ENCODE measurements at places on chromosomes 7 and 10.

DNA sequence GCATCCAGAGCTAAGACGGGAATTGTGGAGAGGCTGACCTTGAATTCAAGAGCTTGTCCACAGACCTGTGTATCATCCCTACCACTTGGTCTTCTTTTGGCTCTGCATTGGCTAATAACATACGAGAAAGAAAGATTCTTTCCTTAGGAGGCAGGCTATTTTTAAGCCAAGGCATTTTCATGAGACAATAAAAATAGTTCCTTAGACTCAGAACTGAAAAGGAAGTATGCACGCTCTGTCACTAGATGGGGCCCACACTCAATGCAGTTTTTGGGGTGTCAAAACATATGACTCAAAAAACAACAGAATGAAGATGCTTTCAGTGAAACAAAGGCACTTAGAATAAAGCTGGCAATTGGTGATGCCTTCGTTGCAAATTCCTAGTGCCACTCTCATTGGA lies 265.9 kb upstream of the DGKB start:
- DNase-seq = peak; percentile 23

DNA sequence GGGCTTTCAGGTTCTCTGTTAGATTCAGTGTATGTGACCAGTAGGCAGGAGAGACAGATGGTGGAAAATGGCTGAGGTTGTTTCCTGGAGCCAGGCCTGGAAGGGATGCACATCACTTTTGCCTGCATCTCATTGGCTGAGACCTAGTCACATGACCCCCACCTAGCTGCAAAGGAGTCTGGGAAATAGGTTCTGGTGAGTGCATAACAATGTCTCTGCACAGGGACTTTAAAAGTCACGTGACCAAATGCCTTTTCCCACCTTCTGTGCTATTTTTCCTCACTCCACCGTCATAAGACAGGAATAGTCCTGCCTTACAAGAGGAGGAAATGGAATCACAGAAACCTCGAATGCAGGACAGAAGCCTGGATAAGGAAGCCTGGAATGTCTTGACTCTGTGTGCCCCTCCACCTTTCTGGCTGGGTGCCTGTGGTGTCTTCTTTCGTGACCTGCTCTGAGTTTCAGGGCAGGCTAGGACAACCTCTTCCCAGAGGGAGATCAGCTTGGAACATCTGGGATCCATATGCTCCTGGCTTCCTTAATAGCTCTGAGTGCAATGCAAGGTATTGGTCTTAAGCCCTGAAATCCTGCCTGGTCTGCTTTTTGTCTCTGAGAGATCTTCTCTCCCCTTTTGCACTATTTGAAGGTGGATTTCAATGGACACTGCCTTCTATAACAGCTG lies 139.9 kb upstream of the ZNF438 start:
- DNase-seq = peak; percentile 93

DNA sequence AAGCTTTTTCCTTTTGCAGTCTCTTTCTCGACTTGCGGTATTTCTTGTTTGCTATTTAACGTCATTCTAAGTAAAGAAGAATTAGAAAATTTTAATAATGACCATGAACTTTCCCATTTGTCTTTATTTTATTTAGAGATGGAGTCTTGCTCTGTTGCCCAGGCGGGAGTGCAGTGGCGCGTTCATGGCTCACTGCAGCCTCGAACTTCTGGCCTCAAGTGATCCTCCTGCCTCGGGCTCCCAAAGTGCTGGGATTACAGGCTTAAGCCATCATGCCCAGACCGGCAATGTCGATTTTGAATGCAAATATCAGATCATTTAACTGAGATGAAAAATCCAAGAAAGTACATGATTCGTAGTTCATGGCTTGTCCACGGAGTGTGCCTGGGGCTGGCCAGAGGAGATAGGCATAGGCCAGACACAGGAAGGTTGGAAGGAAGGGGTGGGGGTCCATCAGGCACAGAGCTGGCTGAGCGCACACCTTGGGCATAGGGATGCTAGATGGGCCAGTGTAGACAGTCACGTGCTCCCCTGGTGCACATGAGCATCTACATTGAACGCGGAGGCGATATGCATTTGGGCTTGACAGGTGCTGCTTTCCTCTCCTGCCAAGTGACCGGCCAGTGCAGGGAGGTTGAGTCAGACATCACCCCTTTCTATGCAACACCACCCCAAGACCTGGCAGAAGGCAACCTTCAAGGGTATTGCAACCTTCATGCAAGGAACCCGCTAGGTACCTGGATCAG lies 38.9 kb upstream of the DAGLB start:
- no peak for DNase-seq

DNA sequence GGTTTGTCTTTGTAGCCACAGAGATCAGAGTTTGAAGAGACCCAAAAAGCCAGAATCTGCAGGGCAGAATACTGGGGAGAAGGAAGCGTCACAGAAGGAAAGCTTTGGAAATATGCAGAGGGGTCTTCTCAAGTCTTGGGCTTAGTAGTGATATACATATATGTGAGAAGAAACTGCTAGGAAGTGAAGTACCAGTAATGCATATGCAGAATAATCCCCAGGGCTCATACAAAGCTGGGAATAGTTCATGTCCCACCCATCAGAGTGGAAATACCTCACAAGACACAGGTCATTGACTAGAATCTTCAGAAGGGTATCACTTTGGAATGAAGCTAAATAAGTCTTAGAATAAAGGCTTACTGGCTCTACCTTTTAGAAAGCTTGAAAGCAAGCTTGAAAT lies 39.6 kb downstream of the C10orf71 start:
- DNase-seq = no peak

- no peak for DNase-seq
Observed at GRCh38 chr7:25686493-25686892, 458.2 kb upstream of the NPVF start.

DNA sequence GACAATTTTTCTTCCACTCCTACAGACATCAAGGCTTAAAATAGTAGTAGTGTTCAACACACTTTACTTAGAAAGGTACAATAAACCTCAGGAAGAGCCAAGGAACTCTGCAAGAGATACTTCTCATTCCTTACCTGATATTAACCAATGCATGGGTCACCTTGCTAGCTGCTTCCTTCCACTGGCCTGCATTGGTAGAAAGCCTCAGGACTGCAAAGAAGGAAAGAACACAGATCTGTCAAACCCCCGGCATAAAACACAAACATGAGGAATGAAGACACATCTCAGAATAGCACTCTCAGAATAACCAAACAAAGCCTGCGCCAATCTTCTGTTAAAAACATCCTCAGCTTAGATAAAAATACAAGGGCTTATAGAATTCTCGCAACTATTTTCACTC lies 96.1 kb upstream of the KCNIP2 start:
- DNase-seq = no peak

GRCh38 chr10:61912981-61913380 lies 11.5 kb downstream of the ARID5B start:
- DNase-seq = no peak

- DNase-seq = no peak
Observed at GRCh38 chr7:16114071-16114470, 307.3 kb downstream of the CRPPA start.

- DNase-seq = peak; percentile 40
Observed at GRCh38 chr10:66784770-66785169, 141.1 kb upstream of the LRRTM3 start.

DNA sequence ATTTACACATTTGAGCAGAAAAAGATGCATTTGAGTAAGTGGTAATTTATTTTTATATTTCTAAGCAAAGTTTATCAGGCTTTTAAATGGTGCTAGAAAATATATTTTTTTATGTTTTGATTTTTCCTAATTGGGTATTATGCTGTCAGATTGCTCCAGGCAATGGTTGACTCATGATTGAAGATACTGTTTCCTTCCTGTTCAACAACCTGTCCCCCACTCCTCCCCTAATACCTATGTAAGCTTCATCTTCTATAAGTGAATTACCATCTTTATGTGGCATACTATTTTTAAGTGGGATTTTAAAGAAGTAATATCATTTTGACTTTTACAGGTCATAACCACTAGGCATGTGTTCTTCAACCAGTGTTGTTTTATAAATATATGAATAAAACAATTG lies 21.4 kb downstream of the TSPAN13 start:
- DNase-seq = no peak

DNA sequence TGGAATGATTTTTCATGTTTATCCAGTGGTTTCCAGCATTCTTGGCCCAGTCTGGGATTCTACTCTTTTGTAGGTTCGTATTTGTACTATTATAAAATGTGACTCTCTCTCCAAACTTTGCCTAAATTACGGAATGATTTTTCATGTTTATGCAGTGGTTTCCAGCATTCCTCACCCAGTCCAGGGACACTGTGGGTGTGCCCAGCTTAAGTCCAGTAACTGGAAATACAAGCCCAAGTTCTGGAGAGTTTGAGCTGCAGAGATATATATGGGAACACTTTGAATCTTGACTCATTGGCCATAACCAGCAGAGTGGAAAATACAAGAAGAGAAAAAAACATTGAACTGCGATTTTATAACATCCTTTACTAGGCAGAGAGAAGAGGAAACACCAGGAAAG lies 5.9 kb upstream of the MAGI2 start:
- DNase-seq = no peak

- no peak for DNase-seq
Observed at GRCh38 chr7:104196161-104196560, 11.7 kb downstream of the ORC5 start.

- no peak for DNase-seq
Observed at GRCh38 chr7:134333943-134334342, 17.2 kb upstream of the SLC35B4 start.

DNA sequence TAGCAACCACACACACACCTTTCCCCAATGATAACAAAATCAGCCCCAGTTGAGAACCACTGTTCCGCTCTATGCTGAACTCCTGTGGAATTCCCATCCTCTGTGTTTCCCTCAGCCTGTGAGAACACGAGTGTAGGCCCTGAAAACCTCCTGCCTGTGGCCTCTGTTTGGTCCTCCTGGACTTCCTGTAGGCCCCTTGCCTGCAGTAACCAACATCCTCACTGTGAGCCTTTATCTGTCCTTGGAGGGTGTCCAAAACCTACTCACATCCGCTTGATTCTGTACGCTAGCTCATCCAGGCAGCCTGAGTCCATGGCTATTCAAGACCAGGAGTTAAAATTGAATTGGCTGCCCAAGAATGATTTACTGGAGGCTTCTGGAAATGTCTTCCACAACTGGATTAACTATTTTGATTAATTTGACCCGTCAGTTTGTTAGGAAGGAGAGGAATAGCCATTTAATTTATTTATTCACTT lies 149.8 kb downstream of the AKR1D1 start:
- peak; percentile 30 for DNase-seq

DNA sequence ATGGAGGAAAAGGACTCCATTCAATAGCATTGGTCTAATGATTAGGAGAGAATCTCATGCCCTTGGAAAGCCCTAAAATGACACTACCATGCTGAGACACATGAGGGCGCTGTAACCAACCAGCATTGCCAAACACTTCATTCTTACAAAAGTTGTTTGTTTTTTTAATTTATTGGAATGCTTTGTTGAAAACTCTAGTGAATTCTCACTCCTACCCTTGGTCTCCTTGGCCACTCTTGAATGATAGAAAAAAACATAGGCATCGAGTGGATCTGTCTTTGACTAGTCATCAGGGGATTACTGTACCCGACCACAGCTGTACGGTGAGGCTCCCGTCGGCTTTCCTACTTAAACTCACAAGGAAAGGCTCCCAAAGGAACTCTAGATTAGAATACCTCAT lies 29.3 kb upstream of the ADD3 start:
- peak; percentile 58 for DNase-seq

DNA sequence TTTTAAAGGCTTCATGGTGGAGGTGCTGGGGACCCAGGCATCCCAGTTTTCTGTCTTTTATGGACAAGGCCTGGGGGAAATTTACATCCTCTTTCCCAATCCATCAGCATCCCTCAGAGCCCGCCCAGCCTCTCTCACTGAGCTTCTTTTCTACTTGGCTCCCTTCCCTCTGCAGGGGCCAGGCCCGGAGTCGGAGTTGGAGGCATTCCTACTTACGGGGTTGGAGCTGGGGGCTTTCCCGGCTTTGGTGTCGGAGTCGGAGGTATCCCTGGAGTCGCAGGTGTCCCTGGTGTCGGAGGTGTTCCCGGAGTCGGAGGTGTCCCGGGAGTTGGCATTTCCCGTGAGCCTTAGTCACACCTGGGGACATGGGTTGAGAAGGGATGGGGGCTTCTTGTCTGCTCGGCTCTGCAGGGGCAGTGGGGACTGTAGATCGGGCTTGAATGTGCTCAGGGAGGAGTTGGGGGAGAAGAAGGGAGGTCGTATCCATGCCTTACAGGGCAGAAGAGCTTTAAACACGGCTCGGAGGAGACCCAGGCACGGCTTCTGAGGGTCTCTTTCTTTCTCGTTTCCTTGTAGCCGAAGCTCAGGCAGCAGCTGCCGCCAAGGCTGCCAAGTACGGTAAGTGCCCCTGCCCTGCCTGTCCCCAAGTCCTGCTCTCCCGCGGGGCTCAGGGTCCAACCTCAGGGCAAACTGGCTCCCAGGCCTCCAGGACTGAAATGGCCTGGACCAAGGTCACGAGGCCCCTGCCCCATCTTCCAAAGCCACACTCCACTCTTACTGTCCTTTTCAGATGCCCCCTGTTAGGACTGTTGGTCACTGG lies 27.3 kb upstream of the LIMK1 start:
- no peak for DNase-seq

- no peak for DNase-seq
Observed at GRCh38 chr7:8592167-8592566, 158.8 kb downstream of the NXPH1 start.

DNA sequence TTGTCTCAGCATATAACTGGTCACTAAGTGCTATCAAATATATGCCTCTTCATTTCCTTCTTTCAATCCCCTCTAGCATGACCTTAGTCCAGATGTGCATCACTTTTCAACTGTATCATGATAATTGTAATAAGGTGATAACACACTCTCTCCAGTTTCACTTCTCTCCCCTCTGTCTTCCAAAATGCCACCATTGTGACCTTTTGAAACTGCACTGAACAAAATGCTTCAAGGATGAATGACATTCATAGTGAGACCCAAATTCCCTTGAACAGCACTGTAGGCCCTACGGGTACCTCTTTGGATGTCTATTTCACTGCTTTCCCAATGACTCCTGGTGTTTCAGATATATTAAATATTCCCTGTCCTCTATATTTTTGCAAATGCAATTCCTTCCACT lies 224.8 kb downstream of the DNAJB9 start:
- no peak for DNase-seq

GRCh38 chr7:106372595-106373318 lies 88.0 kb upstream of the NAMPT start:
- DNase-seq = no peak

DNA sequence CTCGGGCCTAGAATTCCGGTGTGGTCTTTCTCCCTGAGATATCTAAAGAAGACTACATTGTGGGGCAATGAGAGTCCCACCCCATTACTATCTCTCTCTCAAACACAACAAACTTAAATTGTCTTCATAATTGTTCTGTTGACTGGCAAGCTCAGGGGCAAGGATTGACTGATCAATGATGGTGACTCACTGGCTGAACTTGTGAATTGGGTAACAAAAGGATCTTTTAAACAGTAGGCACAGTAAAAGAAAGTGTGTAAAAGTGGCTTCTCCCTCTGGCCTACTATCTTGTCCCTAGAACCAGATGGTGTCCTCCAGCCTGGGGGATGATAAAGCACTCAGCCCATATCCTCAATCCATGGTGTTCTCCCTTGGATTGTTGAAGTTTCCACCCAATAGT lies 63.1 kb upstream of the RAPGEF5 start:
- no peak for DNase-seq

Measured in fibroblast of upper back skin (primary cell).